Neural crest cell (in vitro differentiated cells): ENCODE measurements at places on chromosomes 2 and 18.

DNA sequence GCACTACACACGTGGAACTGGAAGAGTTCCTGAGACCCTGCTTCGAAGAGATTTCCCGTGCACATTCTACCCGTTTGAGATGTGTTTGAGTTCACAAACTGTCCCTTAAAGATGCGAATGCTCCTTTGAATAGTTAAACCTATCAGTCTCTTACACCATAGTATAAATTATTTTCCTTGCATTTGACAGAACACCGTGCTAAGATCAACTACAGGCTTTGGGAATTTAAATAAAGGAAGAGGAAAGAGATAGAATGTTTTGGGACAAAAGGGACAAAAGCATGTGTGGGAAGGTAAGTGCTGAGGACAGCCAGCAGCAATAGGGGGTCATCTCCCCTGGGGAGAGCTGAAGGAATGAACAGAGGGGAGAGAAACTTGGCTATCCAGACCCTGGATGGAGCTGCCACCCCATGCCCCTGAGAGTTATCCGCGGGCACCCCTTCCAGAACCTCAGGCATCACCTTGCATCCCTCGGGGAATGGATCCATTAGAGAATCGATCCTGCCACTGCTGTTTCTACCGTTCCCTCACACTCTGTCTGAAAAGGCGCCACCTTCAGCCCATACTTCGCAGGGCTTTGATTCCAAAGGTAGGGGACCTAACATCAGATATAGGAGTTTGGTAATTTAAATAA is 888 bp upstream of the ADCY3 start:
- no peak for DNase-seq

DNA sequence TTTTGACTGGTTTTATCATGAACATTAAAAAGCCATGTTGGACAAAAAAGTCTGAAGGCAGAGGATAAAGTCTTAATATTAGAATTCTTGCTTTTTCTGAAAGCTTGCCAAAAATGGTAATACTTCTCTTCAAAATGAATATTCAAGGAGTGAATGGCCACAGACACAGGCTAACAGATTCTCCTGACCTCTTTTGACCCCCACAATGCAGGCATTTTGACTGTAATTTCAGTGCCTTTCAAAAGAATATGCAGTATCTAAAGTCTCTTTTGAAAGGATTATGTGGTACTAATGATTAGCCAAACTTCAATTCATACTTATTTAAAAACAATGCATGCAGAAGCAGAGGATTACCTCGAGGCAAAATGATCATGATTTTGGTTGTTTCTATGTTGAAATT is 557.8 kb upstream of the GCFC2 start:
- DNase-seq = no peak

DNA sequence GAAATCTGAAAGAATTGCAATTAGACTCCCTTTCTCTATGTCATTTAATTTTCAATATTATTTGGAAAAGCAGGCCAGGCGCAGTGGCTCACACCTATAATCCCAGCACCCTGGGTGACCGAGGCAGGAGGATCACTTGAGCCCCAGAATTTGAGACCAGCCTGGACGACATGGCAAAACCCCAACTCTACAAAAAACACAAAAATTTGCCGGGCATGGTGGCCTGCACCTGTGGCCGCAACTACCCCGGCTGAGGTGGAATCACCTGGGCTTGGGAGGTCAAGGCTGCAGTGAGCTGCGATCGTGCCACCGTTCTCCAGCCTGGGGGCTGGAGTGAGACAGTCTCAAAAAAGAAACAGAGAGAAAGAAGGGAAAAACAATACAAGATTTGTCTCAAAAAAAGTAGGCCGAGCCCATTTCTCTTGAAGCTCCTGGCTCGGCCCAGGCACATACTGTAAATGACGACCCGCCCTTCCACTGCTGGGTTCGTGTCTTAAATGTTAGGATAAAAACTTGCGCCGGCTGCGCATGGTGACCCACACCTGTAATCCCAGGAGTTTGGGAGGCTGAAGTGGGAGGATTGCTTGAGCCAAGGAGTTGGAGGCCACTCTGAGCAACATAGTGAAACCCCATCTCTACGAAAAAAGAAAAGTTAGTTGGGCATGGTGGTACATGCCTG is 31.1 kb upstream of the GPC1 start:
- no peak for DNase-seq

DNA sequence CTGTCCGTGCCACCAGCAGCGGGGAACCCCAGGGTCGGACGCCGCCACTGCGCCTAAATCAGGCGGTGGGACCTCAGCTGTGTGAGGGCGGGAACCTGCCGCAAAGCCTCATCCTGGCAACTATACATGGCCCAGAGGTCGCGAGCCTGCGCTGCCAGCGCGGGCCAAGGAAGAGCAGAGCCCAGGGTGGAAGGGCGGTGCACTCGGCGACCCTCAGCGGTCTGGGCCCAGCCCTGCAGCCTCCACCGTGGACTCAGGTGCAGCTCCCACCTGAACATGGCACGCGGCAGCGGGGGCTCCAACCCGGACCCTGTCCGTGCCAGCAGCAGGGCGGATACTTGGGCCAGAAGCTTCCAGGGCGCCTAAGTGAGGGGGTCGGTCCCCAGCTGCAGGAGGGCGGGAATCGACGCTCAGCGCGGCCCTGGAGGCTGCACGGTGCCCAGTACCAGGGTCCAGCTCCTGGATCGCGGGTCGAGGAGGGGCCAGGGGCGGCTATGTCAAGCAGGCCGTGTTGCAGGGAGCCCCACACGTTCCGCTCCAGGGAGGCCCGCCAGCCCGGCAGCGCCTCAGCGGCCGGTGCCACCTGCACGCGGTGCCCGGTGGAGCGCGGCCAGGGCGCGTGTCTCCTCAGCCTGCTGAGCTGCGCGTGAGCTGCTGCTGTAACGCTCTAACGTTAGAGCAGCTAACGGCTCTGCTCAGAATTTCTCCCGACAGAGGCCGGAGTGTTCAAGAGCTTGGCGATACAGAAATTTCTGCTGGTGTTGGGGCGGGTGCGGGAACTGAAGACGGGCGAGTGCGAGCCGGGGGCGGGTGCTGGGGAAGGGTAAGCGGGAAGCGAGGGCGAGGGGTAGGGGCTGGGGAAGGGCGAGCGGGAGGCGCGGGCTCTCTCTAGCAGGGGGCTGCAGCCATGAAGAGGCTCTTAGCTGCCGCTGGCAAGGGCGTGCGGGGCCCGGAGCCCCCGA is at the start of gene ANKRD30B:
TSS of gene ANKRD30B (plus strand) at position 660 of the 962 bp plus-strand sequence. CDS start at position 908, 248 bp downstream.
- DNase-seq = no peak

- no peak for DNase-seq
Observed at GRCh38 chr2:38498045-38498481, 104.7 kb downstream of the HNRNPLL start.

- DNase-seq = no peak
Observed at GRCh38 chr2:23828986-23829385, 97.9 kb downstream of the ATAD2B start.

GRCh38 chr18:10258836-10259474 is 195.5 kb upstream of the APCDD1 start:
- DNase-seq = no peak

DNA sequence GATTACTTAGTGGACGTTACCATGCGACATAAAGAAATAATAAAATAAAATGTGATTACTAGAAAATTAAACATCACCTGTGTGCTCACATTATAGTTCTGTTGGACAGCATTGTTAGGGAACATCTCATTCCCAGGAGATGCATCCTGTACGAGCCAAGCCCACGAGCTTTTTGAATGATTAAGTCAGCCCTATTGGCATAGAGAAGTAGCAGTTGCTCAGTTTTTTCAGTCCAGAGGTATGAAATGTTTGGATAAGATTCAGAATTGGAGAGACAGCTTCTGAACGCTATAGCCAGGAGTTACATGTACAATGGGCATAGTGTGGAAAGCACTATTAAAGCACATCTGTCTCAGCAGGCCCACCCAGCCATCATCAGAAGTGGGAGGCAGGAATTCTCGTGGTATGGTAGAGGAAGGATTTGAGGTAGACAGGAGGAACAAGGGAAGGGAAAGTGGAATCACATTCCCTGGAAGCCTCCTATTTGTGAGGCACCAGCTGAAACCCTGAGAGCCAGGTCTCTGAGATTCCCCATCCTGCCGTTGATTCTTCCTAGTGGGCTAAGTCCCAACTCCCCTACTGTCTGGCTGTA is 8.6 kb downstream of the SPATS2L start:
- DNase-seq = no peak

DNA sequence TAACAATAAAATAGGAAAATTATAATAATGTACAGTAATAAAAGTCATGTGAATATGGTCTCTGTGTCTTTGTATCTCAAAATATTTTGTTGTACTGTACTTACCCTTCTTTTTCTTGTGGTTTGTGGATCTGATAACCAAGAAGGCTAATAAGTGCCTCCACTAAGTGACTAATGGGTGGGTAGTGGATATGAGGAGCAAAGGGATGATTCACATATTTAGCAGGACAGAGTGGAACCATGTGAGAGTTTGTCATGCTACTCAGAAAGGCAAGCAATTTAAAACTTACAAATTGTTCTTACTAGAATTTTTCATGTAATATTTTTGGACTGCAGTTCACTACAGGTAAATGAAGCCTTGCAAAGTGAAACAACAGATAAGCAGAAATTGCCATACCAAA is 1241.2 kb upstream of the CDH2 start:
- no peak for DNase-seq

GRCh38 chr18:21820033-21820810 is 79.6 kb downstream of the MIB1 start:
- DNase-seq = no peak

DNA sequence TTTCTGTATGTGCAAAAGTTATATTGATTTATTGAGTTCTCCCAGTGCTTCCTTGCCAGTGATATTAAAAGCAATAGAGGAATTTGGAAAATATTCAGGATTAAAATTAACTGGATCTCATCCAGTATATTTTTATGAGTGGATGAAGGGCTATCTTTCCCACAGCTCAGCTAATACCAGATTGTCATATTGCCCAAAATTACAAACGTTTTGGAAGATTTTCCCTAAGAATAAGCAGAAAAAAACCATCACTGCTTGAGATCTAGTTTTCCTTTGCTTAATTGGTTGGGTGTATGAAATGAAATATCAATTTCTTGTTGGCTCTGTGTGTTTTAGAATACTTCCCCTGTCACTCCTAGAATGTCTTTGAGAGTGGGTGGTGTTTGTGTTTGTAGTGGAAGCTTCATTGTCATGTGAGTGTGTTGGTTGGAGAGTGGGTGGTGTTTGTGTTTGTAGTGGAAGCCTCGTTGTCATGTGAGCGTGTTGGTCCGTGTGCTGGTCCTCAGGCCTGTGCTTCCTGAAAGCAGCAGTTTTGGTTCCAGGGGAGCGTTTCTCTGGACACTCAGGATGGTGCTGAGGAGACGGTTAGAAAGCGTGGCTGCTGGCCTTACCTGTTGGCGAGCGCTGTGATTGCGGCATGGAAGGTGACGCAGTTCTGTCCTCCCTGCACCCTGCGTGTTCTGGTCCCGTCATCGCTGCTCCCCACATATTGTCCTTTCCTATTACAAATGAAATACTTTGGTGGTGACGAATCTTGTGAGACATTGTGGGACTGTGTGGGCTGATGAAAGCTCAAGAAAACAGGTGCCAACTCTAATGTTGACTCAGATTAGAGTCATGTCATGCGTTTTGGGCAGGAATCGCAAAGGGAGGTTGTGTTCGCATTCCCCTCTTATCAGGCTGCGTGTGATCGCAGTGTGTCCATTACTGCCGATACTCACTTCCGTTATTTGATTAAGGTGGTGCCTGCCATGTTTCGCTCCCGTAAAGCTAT is 12.4 kb downstream of the ASB1 start:
- no peak for DNase-seq

DNA sequence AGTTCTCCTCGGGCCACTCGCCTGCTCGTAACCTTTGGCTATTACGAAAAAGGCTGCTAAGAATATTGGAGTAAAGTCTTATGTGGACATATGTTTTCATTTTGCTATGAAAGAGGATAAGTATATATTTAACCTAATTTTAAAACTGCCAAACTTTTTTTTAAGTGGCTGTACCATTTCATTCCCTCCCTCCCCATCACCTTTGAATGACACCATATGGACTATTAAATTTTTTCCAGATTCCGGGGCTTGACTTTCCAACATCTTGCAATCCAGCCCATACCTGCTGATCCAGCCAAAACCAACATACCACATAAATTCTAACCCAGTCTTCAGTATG is 31.5 kb downstream of the REEP1 start:
- no peak for DNase-seq

DNA sequence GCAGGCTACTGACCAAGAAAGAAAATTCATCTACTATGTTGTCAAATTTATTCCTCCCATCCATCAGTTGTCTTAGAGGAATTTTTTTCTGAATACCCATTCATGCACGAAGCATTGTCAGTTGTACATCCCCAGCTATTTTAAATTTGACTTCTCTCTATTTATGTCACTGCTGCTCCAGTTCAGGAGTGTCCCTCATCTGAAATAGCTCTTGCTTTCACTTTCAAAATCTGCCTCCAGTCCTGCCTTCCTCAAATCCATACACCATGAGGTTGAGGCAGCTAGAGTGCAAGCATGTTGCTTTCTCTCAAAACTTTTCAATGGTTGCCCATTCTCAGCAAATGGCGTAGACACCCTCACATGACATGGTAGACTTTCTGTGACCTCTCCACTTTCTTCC is 335.4 kb upstream of the CDH2 start:
- DNase-seq = no peak

- DNase-seq = no peak
Observed at GRCh38 chr2:130720036-130720435, 8.8 kb upstream of the GPR148 start.

DNA sequence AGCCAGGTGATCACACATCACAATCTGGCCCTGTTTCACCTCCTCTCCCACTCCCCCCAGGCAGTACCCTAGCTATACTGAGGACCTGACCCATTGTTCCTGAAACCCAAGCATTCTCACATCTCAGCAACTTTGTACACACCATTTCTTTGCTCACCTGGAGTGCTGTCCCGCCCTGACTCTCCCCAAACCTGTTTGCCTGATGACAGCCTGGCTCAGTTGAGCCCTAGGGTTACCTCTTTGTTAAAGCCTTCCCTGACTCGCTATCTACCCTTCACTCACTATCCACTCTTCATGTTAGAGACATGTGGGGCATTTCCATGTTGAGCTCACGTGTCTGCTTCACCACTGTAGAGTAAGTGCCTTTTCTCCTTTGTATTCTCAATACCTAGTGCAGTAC is 49.1 kb downstream of the GREB1L start:
- DNase-seq = no peak

GRCh38 chr2:226652369-226652768 is 147.3 kb downstream of the IRS1 start:
- DNase-seq = no peak
